Mucosa of descending colon (tissue), 3 donors: ENCODE measurements at places on chromosomes 2 and 18. TPM values are rescaled to one million over a fixed set of nuclear protein-coding genes. Genes with fewer than 3 reads are reported as not detected.

CYTIP gene
- 4.7 TPM for total RNA-seq

VAPA gene
- 333 TPM for total RNA-seq

PJVK gene
- total RNA-seq = 1.5 TPM

TMEM150A gene
- total RNA-seq = 9.4 TPM

IL1RL1 gene
- total RNA-seq = 7.1 TPM

TCF7L1 gene
- total RNA-seq = 22.9 TPM

GAL3ST2 gene
- 46.5 TPM for total RNA-seq

AKAIN1 gene
- not detected for total RNA-seq

REEP1 gene
- total RNA-seq = 3.8 TPM

IMPA2 gene
- 58.0 TPM for total RNA-seq

HOXD1 gene
- 4.6 TPM for total RNA-seq

NXPH2 gene
- total RNA-seq = not detected

ELMOD3 gene
- 23.0 TPM for total RNA-seq

KATNAL2 gene
- total RNA-seq = 3.1 TPM

WDCP gene
- 12.7 TPM for total RNA-seq

NPAS2 gene
- total RNA-seq = 46.5 TPM

IL1B gene
- total RNA-seq = 2.1 TPM

FHOD3 gene
- total RNA-seq = 2.7 TPM

DLX2 gene
- total RNA-seq = 0.35 TPM

CCBE1 gene
- 2.2 TPM for total RNA-seq

COL4A3 gene
- 0.36 TPM for total RNA-seq

DAW1 gene
- total RNA-seq = not detected

SIX3 gene
- total RNA-seq = not detected

UGT1A6 gene
- 19.3 TPM for total RNA-seq

POMC gene
- 0.29 TPM for total RNA-seq

TRIM43 gene
- total RNA-seq = not detected

ABCB11 gene
- 21.7 TPM for total RNA-seq

NYAP2 gene
- total RNA-seq = 0.09 TPM

SNTG2 gene
- total RNA-seq = 2.8 TPM

RAB31 gene
- 27.4 TPM for total RNA-seq

ATP6V1B1 gene
- total RNA-seq = not detected

SCN3A gene
- 1.1 TPM for total RNA-seq

DLGAP1 gene
- 0.46 TPM for total RNA-seq

RAB6C gene
- total RNA-seq = 0.35 TPM

KIF5C gene
- 11.0 TPM for total RNA-seq

TMEM182 gene
- total RNA-seq = 3.4 TPM

FOXD4L1 gene
- not detected for total RNA-seq

ALKAL2 gene
- total RNA-seq = 2.2 TPM

CHN1 gene
- total RNA-seq = 2.1 TPM

IMP4 gene
- 52.7 TPM for total RNA-seq

HOXD9 gene
- total RNA-seq = 5.6 TPM

COLEC12 gene
- total RNA-seq = 4.7 TPM

CD8B2 gene
- total RNA-seq = 0.07 TPM

SOCS6 gene
- total RNA-seq = 39.7 TPM

TNFAIP6 gene
- total RNA-seq = 2.3 TPM

NCKAP5 gene
- total RNA-seq = 6.3 TPM

MAIP1 gene
- 18.1 TPM for total RNA-seq

SERPINB3 gene
- not detected for total RNA-seq

ABCB6 gene
- total RNA-seq = 6.7 TPM
